ENCODE measurements at places on chromosomes 12 and 14. TPM values are rescaled to one million over a fixed set of nuclear protein-coding genes. Genes with fewer than 3 reads are reported as not detected.

NYNRIN gene
- total RNA-seq = 0.40 TPM

NEDD1 gene
- 19.8 TPM for total RNA-seq

PABPN1 gene
- 140 TPM for total RNA-seq

FKBP3 gene
- total RNA-seq = 122 TPM

CCDC175 gene
- not detected for total RNA-seq
